ENCODE measurements at places on chromosomes 7 and 10. TPM values are rescaled to one million over a fixed set of nuclear protein-coding genes. Genes with fewer than 3 reads are reported as not detected.

PPP1R9A gene
- total RNA-seq: 5.7 TPM

TLX1 gene
- total RNA-seq: not detected

LRRD1 gene
- 0.81 TPM for total RNA-seq

NAT16 gene
- total RNA-seq: not detected

PDZD7 gene
- 0.14 TPM for total RNA-seq

ZWINT gene
- 0.78 TPM for total RNA-seq

AKR1E2 gene
- 11.1 TPM for total RNA-seq

MMRN2 gene
- 55.0 TPM for total RNA-seq

COBL gene
- 1.4 TPM for total RNA-seq

Measured in thoracic aorta (tissue), 2 donors.